ENCODE measurements at places on chromosomes 6 and 20.

DNA sequence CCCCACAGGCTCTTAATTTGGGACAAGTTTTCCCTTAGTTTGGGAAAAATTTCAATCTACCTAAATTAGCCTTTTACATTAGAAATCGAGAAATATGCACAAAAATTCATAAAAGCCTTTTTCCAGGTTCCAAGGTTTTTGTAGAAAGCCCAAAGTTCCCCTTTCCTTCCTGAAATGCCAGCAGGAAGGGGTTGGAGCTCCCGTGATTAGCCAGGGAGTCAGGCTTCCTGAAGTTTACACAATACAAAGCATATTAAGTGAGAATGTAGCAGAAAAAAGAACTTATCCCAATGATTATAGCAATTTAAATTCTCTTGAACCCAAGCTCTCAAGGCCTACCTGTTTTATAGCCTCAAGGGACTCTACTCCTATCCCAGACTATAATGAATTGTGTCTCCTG lies 39.1 kb downstream of the SYNJ2 start:
- no peak for DNase-seq

DNA sequence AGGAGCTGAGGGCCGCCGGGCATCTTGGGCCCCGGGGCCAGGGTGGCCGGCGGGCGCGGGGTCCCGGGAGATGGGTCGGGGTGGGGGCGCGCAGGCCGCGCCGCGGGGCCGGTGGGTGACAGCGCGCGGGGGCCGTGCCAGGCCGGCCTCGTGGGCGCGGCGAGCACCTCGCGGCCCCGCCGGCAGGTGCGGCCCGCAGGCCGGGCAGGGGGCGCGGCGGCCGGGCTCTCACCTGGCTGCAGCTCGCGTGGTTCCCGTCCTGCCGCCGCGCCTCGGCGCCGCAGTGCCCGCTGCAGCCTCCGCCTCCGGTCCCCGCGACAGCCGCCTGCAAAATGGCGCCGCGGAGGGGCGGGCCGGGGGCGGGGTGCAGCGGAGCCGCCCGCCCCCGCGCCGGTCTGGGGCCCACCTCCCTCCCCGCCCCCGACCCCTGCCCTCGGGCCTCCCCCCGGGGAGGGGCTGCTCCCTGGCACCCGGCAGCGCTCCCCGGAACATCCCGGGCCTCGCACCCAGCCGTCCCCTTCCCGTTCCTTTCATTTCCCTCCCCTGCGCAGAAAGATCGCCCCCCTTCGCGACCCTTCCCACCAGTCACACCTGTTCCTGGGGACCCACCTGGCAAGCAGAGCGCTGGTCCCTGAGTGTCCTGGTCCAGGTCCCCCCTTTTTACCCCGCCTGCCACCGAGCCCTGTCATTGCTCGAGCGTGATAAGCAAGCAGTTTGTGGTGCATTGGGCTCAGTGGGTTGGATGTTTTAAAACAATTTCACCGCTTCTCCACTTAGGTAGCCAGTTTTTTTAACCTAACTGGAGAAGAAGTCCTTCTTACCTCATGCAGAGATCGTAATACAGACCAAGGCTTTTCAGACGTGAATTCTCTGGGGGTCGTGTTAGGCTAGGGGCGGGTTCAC lies at the start of gene SLC23A2:
TSS of gene SLC23A2 (minus strand) at position 337 of the 903 bp plus-strand sequence. CDS start 68,948 bp downstream, outside the sequence.
- peak; percentile 58 for DNase-seq

GRCh38 chr20:8853805-8854338 lies 215.0 kb upstream of the PLCB4 start:
- DNase-seq: no peak

GRCh38 chr20:62656919-62657588 lies 14.8 kb downstream of the SLCO4A1 start:
- DNase-seq: no peak

GRCh38 chr6:26020329-26021000 lies 57.9 kb downstream of the TRIM38 start:
- DNase-seq: no peak

DNA sequence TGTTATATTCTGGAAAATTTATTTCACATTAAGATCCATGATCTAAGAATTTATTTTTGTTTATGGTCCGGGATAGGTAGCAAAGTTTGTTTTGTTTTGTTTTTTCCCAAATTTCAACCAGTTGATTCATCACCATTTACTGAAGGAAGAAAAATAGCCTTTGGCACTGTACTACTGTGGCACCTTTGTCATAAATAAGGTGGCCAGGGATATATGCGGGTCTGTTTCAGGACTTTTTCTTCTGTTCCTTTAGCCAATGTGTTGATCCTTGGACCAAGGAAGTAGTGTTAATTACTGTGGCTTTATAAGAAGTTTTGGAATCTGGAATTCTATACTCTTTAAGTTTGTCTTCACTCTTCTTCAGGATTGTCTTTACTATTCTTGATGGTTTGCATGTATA lies 171.7 kb downstream of the FAXC start:
- no peak for DNase-seq

- no peak for DNase-seq
Measured at GRCh38 chr20:1621316-1621715, 1.5 kb upstream of the SIRPB1 start.

GRCh38 chr6:14762077-14762476 lies 483.8 kb upstream of the JARID2 start:
- no peak for DNase-seq

GRCh38 chr20:23588434-23589403 lies 17.0 kb downstream of the CST9 start:
- DNase-seq: no peak

- DNase-seq: no peak
Measured at GRCh38 chr20:44736170-44737021, 9.3 kb upstream of the KCNK15 start.

DNA sequence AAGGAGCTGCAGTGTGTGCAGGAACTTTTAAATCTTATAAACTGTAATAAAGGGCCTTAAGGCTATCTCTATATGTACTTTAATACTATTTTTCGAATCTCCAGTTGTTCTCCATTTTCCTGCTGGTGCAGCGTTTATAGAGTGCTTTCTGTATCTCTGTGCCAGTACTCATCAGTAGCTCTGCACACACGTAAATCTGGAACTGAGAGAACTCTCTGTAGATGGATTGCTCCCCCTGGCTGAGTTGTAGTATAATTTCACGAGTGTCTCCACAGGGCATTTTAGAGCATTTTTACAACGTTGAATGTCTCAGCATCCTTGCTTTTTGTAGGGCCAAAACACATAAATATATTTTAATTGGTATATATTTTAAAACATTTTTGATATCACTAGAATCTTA lies 256.5 kb downstream of the TRDN start:
- DNase-seq: no peak

Data from stimulated activated CD4-positive, alpha-beta T cell treated with anti-CD3 and anti-CD28 coated beads, Interleukin-15, amount 100 ng/mL, for 1 hour (primary cell).